ENCODE measurements at places on chromosomes 3 and 15.

GRCh38 chr3:114622001-114622400 is 328.2 kb downstream of the TIGIT start:
- no peak for DNase-seq

- no peak for DNase-seq
These were observed 5.1 kb upstream of the IQSEC1 start for GRCh38 chr3:13078163-13078905.

DNA sequence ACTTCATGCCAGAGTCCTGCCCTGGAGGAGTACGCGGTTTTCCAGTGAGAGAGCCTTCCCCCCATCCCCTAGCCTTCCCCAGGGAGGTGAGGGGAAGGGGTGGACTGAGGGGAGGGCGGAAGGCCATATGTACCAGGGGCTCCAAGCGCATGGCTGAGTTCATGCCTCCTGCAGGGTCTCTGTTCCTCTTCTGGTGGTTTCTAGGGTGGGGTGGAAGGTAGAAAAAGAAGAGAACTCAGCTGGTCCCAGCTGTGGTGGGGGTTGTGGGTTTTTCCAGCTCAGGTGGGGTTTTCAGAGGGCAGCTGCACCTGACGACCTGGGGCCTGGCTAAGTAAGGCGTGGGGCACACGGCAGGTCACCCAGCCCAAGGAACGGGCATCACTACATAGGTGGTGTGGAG is 10.7 kb upstream of the IQSEC1 start:
- DNase-seq = no peak

- DNase-seq = no peak
These were observed 132.9 kb downstream of the KCNMB2 start for GRCh38 chr3:178669022-178669601.

DNA sequence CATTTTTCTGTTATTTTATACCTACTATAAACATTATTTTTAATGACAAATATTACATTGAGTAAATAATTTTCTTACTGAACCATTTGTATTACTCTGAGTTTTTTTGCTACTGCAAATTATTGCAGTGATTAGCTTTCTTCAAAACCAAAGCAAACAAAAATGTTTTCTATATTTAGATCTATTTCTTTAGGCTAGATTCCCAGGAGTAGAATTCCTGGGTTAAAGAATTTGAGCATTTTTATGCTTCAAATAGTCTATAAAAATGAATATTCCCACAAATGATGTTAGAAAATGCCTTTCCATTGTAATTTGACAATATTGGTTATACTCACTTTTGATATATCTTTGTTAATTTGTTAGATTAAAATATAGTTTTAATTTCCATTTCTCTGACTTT is 76.8 kb downstream of the LEKR1 start:
- DNase-seq = no peak

DNA sequence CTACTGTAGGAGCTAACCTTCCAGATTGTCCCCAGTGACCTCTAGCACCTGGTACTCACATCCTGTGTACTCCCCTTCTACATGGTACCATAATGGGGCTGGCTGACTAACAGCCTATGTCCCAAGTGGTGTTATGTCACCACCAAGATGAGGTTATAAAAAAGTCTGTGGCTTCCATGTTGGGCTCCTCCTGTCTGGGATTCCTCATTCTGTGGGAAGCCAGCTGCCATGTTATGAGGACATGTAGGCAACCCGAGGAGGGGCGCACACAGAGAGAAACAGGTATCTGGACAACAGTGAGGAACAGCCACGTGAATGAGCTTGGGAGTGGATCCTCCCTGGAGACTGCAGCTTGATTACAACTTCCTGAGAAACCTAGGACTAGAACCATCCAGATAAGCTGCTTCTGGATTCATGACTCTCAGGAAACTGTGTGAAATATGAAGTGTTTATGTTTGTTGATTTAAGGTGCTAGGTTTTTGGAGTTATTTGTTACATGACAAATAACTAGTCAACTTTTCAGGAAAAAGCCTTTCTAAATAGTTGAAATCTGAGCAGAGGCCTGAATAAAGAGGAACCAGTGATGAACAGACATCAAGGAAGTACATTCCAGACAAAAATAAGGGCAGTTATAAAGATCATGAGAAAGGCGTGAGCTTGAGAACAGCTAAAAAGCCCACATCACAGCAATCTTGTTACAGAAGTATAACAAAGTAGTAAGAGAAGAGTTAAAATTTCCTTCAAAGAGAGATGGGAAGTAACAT is 21.7 kb downstream of the GOLIM4 start:
- no peak for DNase-seq

- no peak for DNase-seq
These were observed 512.3 kb upstream of the MDFIC2 start for GRCh38 chr3:70824773-70825172.

- DNase-seq = no peak
These were observed 153.4 kb downstream of the OTOL1 start for GRCh38 chr3:161649900-161650484.

- DNase-seq = no peak
These were observed 31.8 kb downstream of the UPK1B start for GRCh38 chr3:119205209-119205608.

DNA sequence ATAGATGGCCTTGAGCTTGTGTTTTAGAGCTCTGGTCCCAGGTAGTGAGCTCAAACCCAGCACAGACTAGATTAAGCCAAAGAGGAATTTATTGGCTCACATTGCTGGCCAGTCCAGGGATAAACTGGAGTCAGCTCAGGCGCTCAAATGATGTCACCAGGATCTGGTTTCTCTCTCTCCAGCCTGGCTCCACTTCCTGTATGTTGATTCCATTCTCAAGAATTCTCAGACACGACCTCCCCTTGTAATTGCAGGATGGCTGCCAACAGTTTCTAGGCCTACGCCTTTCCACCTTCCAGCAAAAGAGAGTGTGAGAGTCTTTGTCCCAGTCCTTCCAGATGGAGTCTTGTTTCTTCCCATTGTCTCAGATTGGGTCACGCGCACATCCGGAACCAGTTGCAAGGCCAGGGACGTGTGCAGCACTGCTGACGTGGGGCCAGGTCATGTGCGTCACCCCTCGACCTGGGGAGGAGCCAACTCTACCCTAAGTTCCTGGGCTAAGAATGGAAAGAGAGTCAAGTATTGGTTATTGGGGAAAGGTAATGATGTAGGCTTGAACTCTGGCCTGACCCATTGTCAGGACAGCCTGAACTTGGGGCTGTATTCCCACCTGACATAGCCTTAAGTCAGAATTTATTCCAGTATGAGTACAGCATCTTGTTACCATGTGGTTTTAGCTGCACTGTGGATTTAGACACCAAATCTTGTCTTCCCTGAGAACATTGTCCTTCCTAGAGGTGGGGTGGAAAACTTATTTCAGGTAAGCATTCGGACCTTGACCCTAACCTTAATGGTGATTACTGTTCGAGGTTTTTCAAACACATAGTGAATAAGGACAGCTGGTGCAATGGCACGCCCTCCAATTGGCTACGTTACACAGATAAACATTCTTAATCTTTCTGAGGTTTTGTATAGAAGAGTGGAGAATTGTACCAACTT is 31.6 kb downstream of the CACNA1D start:
- DNase-seq = no peak

DNA sequence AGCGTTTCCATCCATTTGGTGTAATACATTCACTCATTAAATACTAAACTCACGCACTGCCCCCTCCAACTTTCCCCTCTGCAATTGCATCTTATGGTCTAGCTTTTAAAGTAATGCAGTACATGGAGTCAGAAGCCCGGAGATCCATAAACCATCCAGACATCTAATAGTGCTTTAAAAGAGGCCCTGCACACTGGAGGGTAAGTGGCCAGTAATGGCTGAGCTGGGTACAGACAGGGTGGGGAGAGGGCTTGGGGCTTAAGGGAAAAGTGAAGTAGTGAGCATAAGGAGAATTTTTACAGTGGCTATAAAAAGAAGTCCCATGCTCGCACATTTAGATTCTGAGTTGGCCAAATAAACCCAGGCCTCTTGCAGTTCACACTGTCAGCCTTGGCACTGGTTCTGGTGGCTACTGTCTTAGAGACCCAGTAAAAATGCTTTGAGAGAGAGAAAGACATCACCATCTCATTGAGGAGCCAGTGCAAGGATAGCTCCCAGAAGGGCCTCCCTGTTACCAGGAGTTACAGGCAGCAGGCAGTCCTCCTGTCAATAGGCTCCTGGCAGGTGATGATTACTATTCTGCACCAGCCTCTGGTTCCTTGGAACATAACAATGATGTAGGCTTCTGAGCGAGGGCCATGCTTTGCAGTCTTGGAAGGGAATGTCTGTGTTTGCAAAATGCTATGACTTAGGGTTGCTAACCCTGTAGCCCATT is 112.6 kb upstream of the NEO1 start:
- no peak for DNase-seq

DNA sequence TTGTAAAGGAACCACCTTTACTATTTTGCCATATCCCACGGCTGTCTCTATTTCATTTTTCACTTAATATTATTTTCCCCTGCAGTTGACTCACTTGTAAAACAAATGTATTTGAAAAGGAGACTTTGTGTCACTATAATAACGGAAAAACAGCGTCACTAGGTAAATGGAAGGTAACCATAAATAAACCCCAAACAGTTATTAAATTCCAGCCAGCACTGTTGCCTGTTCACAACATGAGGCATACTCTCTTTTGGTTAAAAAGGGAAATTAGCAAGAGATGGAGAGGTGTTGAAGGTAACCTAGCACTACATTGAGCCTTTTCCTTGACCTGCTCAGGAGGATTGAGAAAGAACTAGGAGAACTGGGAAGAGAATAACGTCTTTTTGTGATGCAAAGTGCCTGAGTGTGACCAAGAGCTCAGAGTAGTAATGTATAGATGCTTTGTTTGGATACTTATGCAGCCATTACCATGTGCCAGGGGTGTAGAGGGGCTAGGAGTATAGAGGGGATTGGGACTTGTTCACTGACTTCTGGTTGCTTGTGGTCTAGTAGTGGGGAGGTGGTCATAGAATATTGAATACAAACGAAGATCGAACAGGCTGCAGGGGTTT is 19.6 kb downstream of the FLNB start:
- no peak for DNase-seq

DNA sequence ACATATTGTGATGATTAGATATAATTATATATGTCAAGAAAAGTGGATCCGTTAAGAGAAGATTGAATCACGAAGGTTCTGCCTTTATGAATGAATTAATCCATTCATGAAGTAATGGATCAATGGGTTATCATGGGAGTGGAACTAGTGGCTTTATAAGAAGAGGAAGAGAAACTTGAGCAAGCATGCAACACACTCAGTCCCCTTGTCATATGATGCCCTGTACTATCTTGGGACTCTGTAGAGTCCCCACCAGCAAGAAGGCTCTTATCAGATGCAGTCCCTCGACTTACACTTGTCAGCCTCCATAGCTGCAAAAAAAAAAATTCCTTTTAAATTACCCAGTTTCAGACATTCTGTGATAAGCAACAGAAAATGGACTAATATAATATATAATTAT is 301.9 kb downstream of the RAP2B start:
- no peak for DNase-seq

DNA sequence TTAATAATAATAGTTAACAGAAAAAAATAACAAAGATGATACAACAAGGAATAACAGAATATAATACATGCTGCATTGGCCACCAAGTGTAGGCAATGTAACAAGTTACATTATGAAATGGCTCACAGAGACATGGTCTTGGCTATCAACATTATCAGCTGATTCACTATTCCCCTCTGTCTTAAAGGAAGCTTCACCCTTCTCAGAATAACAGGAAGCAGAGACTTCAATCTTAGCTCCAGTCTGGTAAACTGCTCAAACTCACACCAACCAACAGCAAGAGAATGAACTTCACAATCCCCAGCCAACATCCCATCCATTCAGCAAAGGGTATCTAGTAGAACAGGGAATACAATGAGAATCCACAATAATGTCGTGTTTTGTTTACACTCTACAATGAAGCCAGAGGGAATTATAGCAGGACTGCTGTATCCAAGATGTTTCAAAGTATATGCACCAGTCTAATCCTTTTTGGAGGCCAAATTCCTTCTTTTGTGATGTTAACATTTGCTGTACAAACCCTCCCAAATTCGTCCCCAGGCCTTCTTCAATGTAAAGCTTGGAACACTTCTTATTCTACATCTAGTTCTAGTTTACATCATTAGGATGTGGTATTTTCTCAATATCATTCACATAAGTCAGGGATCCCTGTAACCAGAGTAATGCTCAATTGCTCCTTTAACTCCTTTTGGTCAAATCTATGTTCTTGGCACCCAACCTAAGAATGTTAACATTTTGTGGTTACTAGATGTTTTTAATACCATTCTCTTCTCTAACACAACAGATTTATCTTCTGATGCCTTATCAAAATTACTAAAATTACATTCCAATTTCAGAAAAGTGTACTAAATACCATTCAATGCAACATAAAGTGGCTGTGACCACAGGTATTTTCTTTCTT is 52.4 kb upstream of the CMSS1 start:
- DNase-seq = no peak

- DNase-seq = no peak
These were observed 135.2 kb upstream of the GADL1 start for GRCh38 chr3:31029706-31030105.

- no peak for DNase-seq
These were observed 51.0 kb upstream of the EIF1B start for GRCh38 chr3:40258555-40258954.
